ENCODE measurements at places on chromosomes 6 and 20.

DNA sequence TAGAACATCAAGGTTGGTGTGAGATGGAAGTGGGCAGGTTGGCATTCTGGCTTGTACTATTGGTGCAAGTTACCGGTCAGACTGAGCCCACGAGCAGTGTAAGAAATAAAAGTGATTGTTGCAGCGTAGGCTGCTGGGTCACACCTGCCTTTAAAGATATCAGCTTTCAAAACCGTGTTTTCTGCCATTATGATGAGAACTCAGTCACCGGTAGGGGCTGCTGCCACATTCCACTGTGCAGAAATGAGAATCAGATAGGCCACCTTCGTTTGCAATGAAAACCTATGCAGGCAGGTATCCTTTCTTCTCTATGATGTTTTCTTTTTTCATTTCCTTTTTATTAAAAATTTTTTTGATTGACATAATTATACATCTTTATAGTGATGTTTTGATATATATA is 168.5 kb downstream of the MYLK4 start:
- no peak for DNase-seq

- no peak for DNase-seq
Observed at GRCh38 chr20:60428651-60429050, 470.4 kb downstream of the CDH26 start.

- DNase-seq = no peak
Observed at GRCh38 chr6:156602066-156602385, 175.2 kb upstream of the ARID1B start.

- DNase-seq = no peak
Observed at GRCh38 chr20:17808357-17808756, 108.6 kb downstream of the BANF2 start.

GRCh38 chr6:8065519-8065911 is 1.3 kb upstream of the BLOC1S5 start:
- DNase-seq = no peak

DNA sequence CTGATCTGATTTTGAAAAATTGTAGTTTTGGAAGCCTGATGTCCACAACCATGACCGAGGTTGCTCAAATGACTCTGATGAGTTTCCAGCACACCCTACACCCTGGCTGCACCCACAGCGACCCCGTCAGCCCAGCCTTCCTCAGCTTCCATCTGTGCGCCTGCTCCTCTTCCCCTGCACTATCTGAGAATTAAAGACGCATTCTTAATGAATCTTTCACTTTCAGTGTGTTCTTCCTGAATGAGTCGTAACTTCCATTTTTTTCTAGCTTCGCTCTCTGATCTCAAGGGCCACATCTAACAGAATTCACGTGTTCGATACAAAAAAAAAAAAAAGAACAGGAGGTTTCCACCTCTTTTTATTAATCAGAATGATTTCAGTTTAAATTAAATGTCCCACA is 21.3 kb upstream of the RREB1 start:
- no peak for DNase-seq

DNA sequence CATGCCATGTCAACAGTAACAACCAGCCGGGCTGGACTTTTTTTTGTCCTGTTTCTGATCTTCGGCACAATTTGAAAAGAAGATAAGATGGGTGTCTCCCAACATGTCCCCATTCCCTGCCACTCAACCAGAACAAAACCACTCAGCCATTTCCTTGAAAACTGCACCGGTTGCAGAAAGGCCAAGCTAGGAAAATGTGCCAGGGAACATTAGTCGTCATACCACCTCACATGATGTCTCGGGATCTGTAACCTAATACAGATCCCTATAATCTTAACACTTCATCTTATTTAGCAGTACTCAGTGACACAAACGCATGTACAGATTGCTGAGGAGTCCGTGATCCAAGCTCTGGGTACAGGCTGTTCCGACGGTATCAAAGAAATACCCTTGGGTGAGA is 46.5 kb downstream of the ALDH8A1 start:
- DNase-seq = no peak

DNA sequence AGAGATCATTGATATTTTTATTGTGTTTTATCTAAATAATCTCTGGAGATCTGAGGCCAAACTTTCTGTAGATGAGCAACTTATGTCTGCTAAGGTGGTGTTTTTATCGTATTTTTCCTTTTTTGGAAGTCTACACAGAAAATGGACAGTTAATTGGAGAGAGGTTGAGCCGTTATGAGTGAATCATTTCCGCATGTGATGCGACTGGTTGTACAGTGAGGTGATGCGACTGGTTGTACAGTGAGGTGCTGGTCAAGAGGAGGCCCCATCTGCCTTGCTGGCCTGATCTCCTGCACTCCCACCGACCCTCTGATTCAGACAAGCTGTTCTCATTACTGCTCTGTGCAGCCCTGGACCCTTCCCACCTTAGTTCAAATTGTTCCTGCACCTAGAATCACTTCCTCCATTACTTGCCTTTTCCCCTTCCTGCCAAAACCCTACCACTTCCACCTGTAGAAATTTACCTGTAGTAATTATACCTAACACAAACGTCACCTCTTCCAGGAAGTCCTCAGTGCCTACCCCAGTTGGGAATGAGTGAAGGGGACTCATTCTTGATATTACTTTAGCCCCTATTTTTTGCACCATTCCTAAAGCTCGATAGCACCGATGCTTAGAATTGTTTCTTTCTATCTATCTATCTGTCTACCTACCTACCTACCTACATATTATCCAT is 100.3 kb downstream of the ZDHHC14 start:
- no peak for DNase-seq

DNA sequence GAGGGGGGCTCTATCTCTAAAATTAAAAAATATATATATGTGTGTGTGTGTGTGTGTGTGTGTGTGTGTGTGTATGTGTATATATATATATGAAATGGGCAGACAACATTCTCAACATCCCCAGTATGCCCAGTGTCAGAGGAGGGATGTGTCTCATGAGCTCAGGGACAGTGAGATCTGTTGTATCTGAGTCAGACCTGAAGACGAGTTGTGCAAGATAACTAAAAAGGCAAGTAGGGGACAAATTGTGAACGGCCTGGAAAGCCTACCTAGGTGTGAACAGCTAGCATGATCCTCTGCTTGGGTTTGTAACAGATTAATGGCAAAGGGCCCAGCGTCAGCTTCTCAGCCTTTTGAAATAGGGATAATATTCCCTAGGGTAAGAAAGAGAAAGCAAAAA is 124.3 kb downstream of the FAXC start:
- no peak for DNase-seq

DNA sequence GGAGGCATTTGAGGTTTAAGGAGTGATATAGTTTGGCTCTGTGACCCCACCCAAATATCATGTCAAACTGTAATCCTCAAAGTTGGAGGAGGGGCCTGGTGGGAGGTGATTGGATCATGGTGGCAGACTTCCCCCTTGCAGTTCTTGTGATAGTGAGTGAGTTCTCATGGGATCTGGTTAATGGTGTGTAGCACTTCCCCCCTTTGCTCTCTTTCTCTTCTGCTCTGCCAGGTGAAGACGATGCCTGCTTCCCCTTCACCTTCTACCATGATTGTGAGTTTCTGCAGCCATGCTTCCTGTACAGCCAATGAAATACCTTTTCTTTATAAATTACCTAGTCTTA is 1.7 kb upstream of the HDDC2 start:
- DNase-seq = no peak

- no peak for DNase-seq
Observed at GRCh38 chr20:22844959-22845358, 190.2 kb upstream of the SSTR4 start.

GRCh38 chr6:50717734-50718457 is 4.6 kb downstream of the TFAP2D start:
- DNase-seq = no peak

GRCh38 chr20:25389858-25390537 is 637 bp downstream of the ABHD12 start:
- no peak for DNase-seq

DNA sequence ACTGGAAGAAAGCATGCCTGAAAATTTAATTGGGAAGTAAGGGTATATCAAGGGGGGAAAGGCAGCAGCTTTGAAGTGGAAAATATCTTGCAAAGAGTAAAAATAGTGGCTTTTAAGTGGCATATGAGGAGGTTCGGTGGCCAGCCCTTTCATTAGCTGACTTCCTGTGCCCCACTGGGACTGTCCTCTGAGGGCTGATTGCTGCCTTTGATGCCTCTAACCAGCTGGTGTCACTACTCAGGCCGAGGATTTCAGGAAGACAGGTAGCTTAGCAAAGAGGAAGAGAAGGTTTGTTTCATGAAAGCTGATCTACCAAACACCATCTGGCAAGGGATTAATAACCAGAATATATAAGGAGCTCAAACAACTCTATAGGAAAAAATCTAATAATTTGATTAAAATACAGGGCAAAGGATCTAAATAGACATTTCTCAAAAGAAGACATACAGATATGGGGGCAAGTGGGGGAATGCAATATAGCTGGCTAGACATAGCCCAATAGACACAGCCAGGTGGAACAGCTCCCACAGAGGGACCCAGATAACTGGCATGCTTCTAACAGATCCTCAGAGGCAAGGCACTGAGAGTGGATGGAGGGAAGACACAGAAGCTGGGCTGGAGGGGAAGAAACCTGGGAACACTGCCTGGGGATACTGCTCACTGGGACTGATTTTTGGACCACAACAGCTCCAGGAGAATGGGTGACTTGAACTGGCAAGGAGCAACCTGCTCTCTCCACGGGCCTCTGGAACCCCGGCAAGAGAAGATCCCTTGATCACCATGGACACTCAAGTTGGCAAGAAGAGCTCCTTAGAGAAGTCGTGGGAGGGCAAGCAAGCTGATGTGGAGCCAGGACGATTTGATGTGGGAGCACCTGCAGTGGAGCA is 33.2 kb downstream of the CCN2 start:
- DNase-seq = no peak

GRCh38 chr20:18852318-18852717 is 38.7 kb downstream of the SCP2D1 start:
- DNase-seq = no peak

DNA sequence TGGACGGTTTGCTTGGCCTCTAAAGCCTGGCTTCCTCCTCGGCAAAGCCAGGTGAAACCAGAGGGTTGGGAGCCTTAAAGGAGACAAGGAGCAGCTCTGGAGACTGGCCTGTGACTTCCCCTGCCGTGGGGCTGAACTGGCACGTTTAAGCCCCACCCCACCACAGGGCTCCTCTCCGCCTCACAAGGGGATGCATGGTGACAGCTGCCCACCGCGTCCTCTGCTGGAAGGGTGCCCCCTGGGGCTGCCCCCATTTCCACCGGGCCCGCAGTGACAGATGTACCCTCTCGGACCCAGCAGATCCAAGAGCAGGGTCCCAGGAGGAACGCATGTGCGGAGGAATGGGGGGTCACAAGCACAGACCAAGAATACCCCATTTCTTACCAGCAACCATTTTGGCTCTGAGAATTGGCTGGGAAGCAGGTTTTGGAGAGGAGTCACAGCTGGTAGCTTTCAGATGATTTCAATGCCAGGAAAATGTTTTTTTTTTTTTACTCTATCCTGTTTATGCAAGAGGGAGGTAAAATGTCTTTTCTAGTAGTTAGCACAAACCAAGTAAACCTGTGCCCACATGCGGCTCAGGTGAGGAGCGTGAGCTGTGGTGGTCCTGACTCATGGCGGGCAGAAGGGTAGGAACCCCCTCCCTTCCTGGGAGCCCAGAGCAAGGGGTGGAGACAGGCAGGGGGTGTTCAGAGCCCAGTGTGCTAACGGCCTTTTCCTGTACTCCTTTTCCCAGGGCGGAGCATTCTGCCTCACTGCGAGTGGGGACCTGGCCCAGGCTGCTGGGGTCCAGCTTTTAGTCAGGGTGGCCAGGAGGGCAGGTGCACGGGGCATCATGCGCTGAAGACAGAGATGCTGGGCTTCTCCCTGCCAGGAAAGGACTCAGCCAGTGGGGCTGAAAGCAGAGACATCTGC is 33.0 kb downstream of the FRMD1 start:
- DNase-seq = no peak

Data from stimulated activated CD8-positive, alpha-beta memory T cell treated with anti-CD3 and anti-CD28 coated beads, Interleukin-2, amount 100 ng/mL, for 1 hour (primary cell).